ENCODE measurements at places on chromosomes 12 and 14.

- no peak for DNase-seq
These were observed 64.9 kb downstream of the AKAP6 start for GRCh38 chr14:32394038-32394437.

GRCh38 chr12:6228535-6229223 lies 28.5 kb downstream of the CD9 start:
- no peak for DNase-seq

DNA sequence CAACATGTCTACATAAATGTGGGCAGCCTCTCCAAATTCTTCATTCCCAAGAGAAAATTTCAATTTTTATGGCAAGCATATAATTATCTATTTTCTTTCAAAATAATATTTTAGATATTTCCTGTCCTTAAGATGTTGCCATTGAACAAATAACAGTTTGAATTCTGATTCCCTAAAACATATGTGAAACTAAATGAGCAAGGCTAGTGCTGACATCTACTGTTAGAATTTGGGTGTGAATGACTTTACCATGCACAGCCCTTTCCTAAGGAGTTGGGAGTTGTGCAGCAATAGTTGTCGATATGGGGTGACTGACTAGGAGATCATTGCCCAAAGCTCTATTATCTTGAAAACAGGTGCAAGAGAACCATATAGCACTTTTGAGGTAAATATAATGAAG lies 108.2 kb upstream of the SLC38A4 start:
- peak; percentile 7 for DNase-seq

DNA sequence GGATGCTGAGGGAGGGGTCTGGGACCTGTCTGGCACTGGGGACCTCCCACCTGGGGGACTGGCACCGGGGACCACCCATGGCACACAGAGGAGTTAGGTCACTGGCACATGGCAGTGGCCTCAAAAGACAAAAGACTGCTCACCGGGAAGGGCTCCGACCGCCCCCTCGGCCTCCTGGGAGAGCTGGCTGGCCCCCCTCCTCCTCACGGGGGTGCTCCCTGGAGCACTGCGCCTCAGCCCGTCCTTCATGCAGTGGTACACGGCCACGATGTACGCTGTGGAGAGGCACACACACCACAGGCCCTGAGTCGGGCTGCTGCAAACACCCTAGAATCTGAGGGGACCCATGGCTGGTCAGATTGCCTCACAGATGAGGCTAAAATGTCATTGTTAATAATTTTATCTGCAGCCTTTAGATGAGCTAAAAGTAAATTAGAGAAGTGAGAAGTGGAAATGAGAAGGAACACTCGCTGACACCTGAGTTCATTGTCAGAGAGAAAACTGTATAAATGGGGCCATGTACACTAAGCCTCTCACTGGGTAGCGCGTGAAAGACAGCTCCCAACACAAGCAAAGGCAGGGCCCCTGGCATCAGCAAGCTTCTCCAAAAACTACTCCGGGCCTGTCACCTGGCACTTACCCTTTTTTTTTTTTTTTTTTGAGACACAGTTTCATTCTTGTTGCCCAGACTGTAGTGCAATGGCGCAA lies 14.1 kb downstream of the P2RX2 start:
- DNase-seq, result peak; percentile 89

DNA sequence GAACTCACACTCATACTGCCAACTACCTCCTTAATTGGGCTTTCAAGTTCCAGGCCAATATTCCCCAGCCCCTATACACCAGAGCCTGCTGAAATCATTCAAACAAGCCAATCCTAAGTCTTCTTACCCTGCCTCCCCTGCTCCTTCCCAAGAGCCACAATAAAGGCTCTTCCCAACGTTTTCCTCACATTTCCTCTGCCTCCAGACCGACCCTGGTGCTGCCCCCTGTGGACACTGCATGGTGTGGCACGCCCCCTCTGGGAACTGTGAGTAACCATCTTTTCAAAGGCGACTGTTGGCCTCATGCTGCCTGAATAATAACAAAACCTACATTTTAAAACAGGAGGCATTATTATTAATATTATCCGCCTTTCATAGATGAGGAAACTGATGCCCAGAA lies 111.6 kb upstream of the NOS1 start:
- DNase-seq, result no peak

GRCh38 chr12:86719381-86719780 lies 463.2 kb upstream of the MGAT4C start:
- DNase-seq, result no peak

DNA sequence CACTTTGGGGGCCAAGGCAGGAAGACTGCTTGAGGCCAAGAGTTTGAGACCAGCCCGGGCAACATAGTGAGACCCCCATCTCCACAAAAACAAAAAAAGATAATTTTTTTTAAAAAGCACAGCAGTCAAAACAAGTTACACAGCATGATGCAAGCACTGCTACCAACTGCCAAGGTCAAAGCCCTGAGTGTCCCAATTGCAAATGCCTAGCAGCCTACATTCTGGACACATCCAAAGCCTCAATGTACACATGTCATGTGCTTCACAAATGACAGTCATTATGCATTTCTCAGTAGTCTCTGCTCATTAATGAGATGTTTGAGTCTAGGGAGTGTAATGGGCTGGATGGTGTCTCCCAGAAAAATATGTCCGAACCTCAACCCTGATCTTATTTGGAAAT lies 113.7 kb upstream of the CCND2 start:
- no peak for DNase-seq

DNA sequence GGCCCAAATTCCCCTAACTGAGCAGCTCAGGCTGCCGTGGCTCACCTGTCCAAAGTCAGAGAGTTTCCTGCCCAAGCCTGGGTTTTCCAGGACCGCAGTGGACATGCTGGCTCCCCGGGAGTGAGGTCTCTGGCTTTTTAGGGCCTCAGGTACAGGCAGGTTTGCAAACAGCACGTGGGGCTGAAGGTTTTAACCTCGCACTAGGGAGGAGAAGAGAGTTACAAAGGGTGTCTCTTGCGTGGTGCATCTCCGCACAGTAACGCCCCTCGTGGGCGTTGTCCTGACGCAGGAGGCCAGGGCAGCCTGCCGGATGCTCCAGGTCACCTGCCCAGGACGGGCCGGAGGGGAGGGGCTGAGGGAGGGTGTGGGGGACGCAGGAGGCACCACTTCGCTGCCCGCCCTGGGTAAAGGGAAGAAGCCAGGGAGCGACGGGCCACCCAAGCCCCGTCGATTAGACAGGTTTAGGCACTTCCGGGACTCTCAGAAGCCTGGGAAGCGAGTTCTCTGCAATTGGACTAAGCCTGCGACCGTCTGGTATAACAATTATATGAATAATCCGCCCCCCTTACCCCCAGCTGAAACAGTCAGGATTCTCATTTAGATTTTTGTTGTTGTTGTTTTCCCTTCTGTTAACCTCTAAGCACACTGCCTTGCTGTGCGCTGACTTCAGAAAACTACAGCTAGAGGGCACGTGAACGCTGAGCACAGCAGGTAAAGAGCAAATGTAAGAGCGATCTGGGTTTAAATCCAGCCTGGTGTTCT lies at the start of gene PAH:
Gene PAH, minus strand, starts transcription at position 219 of the 762 bp plus-strand sequence. Its CDS starts 114 bp downstream, at position 105.
- peak; percentile 4 for DNase-seq
